ENCODE measurements at places on chromosomes 3 and 15. TPM values are rescaled to one million over a fixed set of nuclear protein-coding genes. Genes with fewer than 3 reads are reported as not detected.

Gene AGTR1
- total RNA-seq: 0.30 TPM

Gene FGD5
- total RNA-seq: 0.20 TPM

Gene DNAJB11
- 59.0 TPM for total RNA-seq

Gene SLC24A5
- not detected for total RNA-seq

Gene PAQR5
- 0.03 TPM for total RNA-seq

Gene SUSD5
- 8.4 TPM for total RNA-seq

Gene GPR15
- not detected for total RNA-seq

Gene GNAI2
- 286 TPM for total RNA-seq

Gene ISL2
- not detected for total RNA-seq

Measured in smooth muscle cell of the pulmonary artery (primary cell).